ENCODE measurements at places on chromosomes 4 and X. TPM values are rescaled to one million over a fixed set of nuclear protein-coding genes. Genes with fewer than 3 reads are reported as not detected.

Gene MAGEB2
- not detected for total RNA-seq

Gene FAM120C
- total RNA-seq, result 12.6 TPM

Gene F9
- not detected for total RNA-seq

Gene DIPK2B
- 13.6 TPM for total RNA-seq

Gene ACTRT1
- total RNA-seq, result not detected

Gene ASB11
- total RNA-seq, result 2.0 TPM

Gene PF4V1
- total RNA-seq, result not detected

Gene EGFL6
- total RNA-seq, result 75.3 TPM
